ENCODE measurements at places on chromosomes 6 and 20.

GRCh38 chr6:34074064-34074742, 71.7 kb downstream of the GRM4 start:
- DNase-seq = no peak

DNA sequence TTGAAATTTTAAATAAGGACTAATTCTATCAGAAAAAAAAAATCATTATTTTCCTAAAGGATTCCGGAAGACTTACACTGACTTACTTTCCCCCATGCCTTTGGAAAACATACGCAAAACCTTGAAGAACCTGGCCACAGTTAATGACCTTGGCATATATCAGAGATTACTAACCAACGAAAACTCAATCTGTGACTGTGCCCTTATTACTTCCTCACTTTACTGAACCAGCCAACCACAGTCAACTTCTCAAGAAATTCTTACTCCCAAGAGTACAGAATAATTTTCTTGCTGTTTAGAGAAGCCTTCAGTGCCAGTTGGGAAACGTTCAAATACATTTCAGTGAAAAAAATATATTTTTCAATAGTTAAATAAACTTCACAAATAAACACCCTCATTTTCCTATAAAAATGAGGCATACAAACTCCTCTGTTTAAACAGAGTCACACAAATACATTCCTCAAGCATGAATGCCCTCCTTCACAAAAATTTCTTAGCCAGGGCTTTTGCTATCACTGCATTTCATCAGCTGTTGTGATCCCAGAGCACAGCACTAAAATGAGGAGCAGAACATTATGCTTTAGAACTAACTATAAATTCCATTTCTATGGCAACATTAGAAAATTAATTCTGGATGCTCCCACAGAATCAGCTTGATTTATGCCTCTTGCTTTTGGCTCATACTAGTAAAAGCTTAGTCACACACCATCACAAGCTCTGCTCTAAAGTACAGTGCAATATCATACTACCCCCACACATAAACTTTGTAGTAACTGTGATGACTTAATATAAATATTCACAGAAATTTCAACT, 117.6 kb downstream of the DST start:
- DNase-seq = no peak

DNA sequence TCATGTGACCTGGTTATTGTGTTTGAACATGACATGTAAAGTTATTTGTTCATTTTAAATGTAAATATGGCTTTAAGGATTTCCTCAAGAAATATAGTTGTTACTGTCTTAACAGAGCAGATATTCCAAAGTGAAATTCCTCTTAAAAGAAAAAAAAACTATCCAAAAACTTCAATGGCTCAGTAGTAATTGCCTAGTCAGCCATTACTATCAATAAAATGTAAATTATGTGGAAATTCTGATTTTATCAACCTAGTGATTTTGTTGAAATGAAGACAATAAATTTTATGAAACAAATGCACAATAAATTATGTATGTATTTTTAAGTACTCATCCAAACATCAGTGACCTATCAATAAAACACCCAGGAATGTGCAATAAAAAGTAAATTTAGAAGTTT, 463.3 kb downstream of the TENT5A start:
- no peak for DNase-seq

GRCh38 chr20:1856424-1856823, 38.8 kb upstream of the SIRPA start:
- DNase-seq = no peak

DNA sequence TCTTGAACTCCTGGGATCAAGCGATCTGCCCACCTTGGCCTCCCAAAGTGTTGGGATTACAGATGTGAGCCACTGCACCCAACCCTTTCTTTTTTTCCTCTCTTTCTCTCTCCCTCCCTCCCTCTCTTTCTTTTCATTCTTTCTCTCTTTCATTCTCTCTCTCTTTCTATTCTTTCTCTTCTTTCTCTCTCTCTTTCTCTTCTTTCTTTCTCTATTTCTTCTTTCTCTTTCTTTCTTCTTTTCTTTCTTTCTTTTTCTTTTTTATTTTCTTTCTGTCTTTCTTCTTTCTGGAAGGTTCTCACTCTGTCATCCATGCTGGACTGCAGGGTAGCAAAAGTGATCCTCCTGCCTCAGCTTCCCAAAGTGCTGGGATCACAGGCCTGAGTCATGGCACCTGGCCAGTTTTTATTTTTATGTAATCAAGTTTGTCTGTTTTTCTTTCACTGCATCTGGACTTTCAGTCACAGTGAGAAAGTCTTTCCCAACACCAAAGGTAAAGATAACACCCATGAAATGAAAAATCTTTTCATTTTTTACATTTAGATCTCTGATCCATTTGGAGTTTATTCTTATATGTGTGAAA, 20.2 kb upstream of the BCLAF1 start:
- no peak for DNase-seq

DNA sequence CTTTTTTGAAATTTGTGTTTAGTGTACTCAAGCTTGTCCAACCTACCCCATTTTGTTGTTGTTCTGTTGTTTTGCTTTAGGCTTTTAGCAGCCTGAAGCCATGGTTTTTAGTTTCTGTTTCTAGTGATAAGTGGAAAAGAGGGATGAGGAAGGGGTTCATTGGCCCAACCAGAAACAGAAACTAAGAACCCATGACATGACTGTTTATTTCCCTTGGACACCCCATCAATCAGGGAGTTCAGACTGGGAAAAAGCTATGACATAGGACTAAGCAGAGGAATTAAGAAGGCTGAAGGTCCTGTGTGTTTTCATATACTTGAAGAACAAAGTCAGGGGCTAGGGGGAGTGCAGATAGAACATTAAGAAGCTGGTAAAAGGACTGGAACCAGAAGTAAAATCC, 194.5 kb upstream of the THEMIS start:
- DNase-seq = no peak

GRCh38 chr6:77397561-77397960, 65.7 kb downstream of the HTR1B start:
- no peak for DNase-seq

- no peak for DNase-seq
Observed at GRCh38 chr20:54726687-54727300, 251.4 kb downstream of the DOK5 start.

DNA sequence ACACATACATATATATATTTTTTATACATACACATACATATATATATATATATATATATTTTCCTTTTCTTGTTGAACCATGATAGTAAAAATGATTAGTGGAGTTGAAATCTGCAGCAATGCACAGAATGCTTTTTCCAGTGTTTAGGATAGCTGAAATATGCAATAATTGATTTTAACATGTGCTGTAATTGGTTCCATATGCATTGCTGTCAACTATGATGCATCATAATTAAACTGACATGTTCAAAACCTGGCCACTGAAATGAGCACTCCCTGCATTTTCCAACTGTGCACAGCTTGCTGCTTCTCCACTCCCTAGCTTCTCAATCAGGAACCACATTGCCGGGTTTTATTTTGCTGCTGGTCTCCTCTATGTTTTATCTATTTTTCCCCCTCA, 358.3 kb downstream of the PAX1 start:
- DNase-seq = no peak

GRCh38 chr20:8067082-8067481, 47.5 kb upstream of the TMX4 start:
- no peak for DNase-seq

- DNase-seq = no peak
Observed at GRCh38 chr20:63115651-63116411, 100.1 kb downstream of the YTHDF1 start.

GRCh38 chr6:137218473-137218916, 690 bp downstream of the IFNGR1 start:
- DNase-seq = no peak

GRCh38 chr6:100320686-100321085, 144.0 kb downstream of the SIM1 start:
- DNase-seq = no peak

GRCh38 chr20:9185511-9185910, 116.6 kb downstream of the PLCB4 start:
- no peak for DNase-seq

- no peak for DNase-seq
Observed at GRCh38 chr20:25361287-25361683, 29.4 kb downstream of the ABHD12 start.

DNA sequence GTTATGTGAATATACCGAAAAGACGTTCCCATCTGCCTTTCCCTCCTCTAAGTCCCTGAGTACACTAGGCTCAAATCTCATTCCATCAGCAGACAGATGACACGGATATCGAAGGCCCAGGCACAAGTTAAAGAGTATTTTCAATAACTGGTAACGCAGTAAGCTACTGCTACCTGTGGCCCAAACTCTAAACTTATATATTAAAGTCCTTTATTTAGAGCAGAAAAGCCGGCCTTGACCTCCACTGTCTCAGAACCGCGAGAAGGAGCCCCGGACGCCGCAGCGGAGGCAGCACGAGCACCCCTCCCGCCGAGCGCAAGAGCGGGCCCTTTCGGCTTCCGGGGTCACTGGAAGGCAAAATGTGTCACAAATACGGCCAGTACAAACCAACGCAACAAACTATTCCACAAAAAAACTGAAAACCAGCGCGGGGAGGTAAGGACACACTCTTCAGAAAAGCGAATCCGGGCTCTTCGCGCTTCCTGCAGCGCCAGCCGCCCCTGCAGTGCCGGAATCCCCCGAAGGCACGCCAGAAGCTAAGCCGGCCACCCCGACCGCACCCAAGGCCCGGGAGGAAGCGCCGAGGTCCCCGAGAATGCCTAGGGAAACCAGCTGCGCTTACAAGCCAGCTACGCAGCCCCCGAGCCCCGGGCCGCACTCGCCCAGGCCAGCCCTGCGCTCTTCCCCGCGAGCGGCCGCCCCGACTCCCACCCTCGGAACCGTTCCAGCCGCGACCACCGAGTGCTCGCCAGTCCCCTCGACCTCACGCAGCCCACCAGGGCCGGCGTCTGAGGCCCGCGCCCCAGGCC, 681 bp downstream of the DIDO1 start:
- no peak for DNase-seq

DNA sequence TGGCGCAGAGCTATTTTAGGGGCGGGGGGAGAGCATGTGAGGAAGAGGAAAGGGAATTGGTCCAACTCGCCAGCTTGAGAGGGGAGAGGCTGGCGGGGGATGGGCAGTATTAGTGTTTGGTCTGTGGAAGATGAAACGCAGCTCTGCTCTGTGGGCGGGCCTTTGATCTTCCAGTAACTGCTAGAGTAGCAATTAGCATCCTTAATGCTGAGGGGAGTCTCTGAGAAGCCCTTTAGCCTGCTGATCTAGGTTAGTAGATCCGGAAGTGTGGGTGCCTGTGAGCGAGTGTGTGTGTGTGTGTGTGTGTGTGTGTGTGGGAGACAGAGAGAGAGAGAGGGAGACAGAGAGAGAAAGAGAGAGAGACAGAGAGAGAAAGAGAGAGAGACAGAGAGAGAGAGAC, 117.2 kb upstream of the BACH2 start:
- no peak for DNase-seq

GRCh38 chr6:159467473-159468041, 225.5 kb downstream of the SOD2 start:
- DNase-seq = no peak

DNA sequence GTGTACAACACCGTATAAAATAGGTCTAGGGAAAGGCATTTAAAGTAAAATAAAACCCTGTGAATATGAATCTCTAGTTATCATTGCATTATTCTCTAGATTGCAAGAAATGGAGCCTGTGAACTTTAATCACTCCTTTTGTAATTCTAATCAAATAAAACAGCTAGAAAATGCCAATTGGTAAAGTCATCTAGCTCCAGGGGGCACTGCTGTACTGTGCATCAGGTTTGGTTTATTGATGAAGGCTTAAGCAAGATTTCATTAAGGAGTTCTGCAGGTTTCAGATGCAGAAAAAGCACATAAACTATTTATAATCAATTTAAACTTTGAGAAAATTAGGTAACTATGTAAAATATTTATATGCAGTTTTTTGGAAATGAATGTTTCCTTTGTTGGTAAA, 645.0 kb downstream of the PHF3 start:
- peak; percentile 34 for DNase-seq

DNA sequence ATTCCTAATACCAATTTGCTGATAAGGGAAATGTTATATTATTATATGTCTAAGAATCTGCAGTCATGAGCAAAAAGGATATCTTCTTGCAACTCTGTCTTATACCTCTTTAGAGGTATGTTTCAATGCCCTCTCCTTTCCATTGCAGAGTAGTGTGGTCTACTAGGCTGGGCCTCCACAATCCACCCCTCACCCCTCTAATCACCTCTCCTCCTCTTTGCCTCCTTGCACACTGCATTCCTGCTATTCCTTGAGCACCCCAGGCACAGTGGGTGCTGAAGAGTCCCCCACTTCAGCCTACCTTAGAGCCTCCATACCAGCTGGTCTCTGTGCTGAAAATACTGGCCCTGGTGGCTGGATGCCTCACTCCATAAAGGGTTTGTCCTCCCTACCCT, 26.9 kb downstream of the ARMC2 start:
- no peak for DNase-seq

- DNase-seq = no peak
Observed at GRCh38 chr6:153849072-153849779, 189.8 kb upstream of the OPRM1 start.

DNA sequence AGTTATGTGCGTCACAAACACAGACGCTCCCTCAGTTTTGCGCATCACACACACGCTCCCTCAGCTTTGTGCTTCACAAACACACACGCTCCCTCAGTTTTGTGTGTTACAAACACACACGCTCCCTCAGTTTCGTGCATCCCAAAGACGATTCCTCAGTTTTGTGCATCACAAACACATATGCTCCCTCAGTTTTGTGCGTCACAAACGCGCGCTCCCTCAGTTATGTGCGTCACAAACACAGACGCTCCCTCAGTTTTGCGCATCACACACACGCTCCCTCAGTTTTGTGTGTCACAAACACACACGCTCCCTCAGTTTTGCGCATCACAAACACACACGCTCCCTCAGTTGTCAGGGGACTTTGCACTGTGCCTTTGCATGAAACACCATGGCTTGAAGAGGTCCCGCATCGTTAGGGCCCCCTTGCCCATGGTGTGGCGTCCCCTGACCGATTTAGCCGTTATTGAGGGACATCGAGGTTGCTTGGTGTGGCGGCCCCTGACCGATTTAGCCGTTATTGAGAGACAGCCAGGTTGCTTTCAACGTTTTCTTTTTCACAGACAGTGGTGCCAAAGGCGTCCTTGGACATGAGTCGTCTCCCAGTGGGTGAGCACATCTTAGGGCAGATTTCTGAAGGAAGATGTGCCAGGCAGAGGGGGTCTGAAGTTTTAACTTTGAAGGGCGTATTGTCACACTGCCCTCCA, 28.1 kb upstream of the MYT1 start:
- DNase-seq = no peak

DNA sequence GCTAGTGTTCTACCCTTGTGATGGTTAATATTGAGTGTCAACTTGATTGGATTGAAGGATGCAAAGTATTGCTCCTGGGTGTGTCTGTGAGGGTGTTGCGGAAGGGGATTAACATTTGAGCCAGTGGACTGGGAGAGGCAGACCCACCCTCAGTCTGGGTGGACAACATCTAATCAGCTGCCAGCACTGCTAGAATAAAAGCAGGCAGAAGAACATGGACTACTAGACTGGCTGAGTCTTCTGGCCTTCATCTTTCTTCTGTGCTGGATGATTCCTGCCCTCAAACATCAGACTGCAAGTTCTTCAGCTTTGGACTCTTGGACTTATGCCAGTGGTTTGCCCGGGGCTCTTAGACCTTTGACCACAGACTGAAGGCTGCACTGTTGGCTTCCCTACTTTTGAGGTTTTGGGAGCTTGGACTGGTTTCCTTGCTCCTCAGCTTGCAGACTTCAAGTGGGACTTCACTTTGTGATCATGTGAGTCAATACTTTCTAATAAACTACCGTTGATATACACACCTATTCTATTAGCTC, 50.1 kb downstream of the SDHAF4 start:
- no peak for DNase-seq

All from forelimb muscle (tissue), 1 donor.